Activated CD8-positive, alpha-beta memory T cell treated with anti-CD3 and anti-CD28 coated beads for 4 hours (primary cell): ENCODE measurements at places on chromosomes 5 and 9.

DNA sequence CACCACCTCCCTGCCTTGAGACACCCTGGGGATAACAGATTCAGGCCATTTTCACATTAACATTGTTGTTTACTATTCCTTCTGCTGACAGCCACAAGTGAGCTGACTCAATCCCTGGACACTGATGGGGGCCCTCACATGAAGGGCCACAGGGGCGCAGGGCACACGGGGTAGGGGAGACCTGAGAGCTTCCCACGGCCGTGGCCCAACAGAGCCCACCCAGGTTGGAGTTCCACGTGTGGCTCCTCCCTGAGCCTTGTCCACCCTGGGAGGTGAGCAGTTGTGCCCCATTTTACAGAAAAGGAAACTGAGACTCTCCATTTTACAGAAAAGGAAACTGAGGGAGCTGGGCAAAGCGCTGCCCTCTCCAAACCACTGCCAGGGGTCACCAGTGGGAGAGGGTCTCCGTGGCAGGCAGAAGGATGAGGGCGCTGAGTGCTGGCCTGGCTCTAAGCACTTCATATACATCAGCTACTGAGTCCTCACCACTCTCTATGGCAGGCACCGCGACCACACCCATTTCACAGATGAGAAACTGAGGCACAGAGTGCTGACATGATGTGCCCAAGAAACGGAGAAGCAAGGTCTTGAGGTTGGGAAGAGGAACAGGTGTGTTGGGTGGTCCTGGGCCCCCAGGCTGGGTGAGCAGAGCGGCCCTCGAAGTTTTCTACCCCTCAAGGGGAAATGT, 2.3 kb downstream of the NINJ1 start:
- no peak for DNase-seq

GRCh38 chr5:157113002-157113401, 4.2 kb upstream of the HAVCR2 start:
- DNase-seq: no peak

DNA sequence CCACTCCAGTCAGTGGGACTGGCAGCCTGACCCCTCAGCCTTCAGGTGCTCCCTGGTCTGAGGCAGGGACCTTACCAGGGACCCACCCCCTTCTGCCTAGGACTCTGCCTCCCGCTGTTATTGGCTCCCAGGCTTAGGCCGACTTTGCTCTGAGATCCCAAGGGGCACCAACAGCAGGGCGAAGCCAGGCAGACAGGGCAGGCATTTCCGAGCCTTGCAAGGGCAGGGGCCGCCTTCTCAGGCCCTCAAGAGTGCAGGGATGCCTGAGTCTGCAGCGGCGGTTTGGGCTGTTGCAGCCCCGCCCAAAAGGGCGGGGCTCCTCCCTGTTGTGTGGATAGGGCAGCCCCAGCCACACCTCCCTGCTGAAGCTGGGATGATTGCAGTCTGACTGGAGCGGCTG, 644.6 kb downstream of the PRR16 start:
- DNase-seq: no peak

DNA sequence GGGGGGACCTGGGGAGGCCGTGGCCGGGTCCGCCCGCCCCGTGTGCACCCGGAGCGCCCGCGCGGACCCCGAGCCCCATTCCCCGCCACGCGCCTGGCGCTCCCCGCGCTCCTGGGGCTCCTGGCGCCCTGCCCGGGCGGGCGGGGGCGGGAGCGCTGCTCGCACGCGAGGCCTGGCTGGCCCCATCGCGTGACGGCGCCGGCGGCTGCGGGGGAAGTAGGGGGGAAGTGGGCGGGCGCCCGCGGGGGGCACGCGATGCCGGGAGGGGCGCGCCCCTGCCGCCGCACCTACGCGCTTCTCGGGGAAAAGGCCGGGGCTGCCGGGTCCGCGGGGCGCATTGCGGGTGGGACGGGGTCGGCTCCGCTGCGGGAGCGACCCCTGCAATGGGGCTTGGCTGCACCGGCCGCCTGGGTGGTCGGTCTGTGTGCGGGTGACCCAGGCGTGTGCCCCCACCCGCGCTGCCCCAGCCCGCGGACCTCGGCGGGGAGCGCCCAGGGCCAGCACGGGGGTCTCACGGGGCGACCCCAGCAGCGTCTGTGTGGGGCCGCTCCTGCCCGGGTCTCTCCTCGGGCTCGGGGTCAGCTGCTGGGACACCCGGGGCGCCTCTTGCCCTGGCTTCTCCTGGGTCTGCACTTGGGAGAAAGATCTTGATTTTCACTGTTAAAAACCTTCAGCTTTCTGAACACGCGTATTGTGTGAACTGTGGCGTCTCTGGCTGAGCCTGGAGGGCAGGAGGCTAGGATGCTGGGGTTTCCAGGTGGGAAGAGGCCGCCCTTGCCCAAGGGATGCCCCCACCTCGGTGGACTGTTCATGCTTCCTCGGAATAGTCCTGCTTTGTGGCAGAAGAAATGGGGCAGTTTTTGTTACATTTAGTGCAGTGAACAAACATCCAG, 52.4 kb downstream of the AHRR start:
- peak; percentile 67 for DNase-seq

DNA sequence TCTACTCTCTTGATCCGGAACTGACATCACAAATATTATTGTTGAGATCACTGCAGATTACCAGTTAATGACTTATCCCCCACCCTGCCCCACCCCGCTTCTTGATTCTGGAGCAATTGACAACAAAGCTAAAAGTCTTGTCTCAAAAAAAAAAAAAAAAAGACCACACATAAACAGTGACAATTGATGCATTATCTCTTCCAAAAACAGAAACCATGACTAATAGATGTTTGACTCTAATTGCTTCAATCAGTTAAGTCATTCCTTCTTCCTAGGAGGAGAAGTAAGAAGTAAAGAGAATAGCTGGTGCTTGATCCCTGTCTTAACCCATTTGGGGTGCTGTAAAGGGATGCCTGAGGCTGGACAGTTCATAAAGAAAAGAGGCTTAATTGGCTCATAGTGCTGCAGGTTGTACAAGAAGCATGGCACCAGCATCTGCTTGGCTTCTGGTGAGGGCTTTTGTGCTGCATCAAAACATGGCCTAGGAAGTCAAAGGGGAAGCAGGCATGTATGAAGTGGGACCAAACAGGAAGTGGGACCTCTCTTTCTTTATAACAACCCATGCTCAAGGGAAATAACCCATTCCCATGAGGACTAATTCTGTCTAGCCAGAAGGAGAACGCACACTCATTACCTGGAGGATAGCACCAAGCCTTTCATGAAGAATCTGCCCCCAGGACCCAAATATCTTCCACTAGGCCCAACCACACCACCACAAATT, 158.7 kb downstream of the TMEM167A start:
- DNase-seq: no peak

DNA sequence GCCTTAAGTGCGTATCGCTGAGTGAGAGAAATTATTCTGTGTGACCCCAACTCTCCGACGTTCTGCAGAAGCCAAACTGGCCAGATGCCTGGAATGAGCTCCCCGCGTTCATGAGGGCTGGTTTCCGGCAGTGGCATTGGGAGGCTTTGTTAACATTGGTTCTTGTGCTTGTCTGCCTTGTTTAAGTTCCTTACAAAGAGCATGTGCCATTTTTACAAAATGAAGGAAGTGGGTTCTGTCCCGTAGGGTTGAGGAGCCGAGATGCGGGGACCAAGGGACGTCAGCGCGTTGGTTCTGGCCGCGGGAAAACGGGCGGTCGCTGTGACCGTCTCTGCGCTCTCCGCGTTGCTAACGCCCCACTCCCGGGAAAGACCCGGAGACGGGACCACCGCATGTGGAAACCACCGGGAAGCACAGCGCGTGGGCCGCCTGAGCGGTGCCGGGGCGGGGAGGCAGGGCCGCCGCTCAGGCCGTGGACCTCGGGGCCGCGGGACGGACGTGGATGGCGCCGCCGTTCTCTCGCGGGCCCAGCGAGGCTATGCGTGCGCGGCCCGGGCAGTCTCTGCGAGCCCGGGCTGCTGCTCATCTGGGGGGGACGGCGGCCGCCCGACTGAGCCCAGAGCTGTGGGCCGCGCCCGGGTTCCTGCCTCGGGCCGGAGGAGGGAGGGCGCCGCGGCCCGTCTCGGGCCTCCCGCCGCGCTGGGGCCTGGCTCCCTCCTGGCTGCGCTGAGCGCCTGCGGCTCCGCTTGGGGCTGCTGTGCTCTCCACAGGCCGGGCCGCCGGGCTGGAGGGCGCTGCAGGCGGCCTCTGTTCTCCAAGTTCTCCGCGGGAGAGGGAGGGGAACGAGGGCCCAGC, 13.4 kb downstream of the RABL6 start:
- DNase-seq: no peak

GRCh38 chr5:141192110-141192725, at the start of gene PCDHB10:
PCDHB10 (plus strand) TSS chr5:141192353; CDS start chr5:141192553, 200 bp downstream.
- no peak for DNase-seq

- DNase-seq: no peak
Observed at GRCh38 chr5:101430551-101430950, 527.5 kb upstream of the ST8SIA4 start.

DNA sequence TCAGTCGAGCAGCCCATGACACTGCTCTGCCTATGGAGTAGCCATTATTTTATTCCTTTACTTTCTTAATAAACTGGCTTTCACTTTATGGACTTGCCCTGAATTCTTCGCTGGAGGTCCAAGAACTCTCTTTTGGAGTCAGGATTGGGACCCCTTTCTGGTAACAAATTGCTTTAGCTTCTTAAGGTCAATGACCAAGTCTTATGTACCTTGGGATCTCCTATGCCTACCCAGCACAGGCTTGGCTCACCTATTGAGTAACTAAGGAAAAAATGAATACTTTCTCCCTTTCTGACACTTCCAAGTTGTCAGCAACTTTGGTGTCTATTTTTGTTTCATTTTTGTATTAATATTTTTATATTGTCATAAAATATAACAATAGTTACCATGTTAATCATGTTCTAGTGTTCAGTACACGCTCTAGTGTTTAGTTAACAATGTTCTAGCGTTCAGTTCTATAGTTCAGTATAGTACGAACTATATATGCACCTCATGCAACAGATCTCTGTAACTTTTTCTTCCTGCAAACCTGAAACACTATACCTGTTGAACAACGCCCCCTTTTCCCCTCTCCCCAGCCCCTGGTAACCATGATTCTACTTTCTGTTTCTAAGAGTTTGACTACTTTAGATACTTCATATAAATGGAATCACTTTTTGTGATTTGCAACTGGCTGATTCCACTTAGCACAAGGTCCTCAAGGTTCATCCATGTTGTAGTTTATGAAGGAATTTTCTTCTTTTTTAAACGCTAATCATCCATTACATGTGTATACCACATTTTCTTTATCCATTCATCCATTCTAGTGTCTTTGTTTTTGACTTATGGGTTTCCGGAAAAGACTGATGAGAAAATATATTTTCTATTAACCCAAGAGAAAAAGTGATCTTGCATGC, 1.8 kb upstream of the RHOBTB3 start:
- no peak for DNase-seq

- no peak for DNase-seq
Observed at GRCh38 chr9:107720501-107720900, 230.9 kb upstream of the KLF4 start.
